Stimulated activated CD4-positive, alpha-beta T cell treated with anti-CD3 and anti-CD28 coated beads, Interleukin-15, amount 100 ng/mL, for 1 hour (primary cell): ENCODE measurements at places on chromosomes 3 and 15.

DNA sequence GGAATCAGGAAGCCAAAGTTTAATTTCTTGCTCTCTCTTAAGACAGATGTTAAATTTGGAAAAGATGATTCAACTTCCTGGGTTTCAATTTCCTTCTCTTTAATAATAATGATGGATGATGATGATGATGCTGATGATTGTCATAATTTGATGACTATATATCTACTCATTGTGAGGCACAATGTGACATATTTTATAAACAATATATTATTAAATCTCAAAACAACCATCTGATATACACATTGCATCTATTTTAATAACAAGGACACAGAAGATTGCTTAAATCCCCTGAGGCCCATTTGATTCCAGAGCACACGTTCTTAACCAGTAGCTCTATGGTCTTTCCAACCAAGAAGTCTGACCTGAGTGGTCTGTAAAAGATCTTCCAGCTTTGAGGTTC lies 124.0 kb downstream of the CNTN6 start:
- no peak for DNase-seq

DNA sequence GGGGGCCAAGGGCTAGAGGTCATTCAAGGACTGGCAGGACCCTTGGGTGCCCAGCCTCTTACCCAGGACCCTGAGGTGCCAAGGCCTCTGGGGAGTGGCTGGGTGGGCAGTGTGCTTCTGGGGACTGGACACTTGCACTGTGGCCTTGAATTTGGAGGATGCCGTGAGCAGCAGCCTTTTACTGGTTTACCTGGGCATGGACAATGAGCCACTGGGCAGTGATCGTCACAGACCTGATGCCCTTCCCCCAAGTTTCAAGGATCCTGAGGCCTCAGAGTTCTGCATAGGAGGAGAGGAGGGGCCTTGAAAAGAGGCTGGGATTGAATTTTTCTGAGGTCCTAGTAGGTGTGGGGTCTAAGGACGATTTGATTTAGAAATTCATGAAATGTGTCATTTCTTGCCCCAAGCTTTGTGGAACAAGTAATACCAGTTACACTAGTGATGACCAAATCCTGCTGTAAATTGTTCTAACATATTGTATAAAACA lies 146.1 kb upstream of the TPM1 start:
- no peak for DNase-seq

DNA sequence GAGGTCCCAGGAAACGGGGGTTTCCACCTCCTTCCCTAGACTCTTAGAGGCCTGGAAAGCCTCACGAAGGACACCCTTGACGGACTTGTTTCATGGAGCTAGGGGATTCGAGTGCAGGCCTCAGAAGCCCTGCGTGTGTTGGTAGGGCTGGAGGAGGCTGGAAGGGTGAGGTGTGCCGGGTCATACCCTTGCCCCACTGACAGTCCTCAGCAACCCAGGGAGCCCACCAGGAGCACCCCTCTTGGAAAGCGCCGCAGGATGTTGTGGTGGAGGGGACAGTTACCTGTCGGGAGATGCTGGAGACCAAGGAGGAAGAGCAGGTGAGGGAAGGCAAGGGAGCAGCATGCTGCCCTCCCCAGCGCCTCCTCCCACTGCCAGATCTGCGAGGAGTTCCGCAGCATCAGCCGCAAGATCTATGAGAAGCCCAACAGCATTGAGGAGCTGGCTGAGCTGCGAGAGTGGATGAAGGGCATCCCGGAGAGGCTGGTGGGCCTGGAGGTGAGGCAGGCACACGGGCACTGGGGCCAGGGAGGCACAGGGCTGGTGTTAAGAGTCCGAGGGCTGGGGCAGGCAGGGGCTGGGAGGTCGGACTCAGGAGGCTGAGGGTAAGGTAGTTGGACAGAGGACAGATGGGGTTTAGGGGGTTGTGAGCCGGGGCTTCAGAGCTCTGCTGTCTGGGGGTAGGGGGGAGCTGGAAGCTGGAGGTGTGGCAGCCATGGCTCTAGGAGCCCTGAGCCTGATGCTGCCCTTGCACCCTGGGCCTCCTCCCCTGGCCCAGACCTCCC lies 33.7 kb downstream of the DNAH1 start:
- no peak for DNase-seq

GRCh38 chr3:189267981-189268613 lies 96.3 kb downstream of the TPRG1 start:
- no peak for DNase-seq

GRCh38 chr3:17103579-17103978 lies 218.8 kb downstream of the PLCL2 start:
- no peak for DNase-seq

DNA sequence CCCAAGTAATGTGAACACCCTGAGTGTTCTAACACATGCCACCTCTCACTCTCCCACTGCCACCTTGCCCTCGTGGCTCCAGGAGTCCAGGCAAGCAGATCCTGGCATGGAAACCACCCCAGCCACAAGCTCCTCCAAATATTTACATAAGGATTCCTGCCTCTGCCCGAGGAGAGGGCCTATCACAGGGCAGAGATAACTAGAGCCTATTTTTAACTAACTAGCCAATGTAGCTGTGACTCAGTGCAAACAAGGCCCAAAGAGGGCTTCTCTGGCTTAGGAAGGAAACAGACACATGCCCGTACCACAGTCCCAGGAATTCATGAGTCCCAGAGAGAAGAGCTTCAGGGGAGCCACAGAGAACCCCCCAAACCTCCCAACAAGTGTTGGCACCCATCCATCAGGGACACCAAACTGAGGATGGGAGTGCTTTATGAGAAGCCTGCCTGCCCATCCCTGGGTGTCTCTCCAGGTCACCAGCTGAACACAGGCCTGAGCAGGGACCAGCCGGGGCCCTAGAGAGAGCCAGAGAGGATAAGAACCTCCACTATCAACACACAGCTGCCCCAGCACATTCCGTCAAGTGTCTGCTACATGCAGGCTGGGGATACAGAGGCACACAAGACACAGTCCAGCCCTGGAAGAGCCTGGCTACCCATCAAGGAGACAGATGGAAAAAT lies 9.2 kb downstream of the FYCO1 start:
- no peak for DNase-seq

GRCh38 chr15:81981908-81982307 lies 63.9 kb downstream of the MEX3B start:
- DNase-seq = no peak

- DNase-seq = no peak
Measured at GRCh38 chr15:88202231-88202630, 54.3 kb downstream of the NTRK3 start.

DNA sequence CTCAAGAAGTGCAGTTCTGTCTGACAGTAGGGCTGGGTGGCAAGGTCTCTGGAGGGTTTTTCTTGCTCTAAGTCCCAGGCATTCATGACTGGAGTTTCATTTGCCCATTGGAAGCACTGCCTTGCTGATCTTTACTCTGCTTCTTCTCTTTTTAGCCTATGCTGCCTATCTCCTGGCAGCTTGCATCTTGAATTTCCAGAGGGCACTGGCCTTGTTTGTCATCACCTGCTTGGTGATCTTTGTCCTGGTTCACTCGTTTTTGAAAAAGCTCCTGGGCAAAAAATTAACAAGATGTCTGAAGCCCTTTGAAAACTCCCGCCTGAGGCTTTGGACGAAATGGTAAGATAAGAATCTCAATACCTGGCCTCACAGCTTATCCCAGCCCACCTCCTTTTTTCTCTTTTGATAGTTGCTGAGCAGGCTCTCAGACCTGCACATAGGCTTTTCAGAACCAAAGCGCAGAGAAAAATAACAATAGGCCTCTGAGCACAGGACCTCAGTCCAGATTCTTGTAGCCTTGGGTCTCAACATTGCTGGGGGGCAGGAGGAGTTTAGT lies 10.9 kb downstream of the SLC28A2 start:
- DNase-seq = no peak

DNA sequence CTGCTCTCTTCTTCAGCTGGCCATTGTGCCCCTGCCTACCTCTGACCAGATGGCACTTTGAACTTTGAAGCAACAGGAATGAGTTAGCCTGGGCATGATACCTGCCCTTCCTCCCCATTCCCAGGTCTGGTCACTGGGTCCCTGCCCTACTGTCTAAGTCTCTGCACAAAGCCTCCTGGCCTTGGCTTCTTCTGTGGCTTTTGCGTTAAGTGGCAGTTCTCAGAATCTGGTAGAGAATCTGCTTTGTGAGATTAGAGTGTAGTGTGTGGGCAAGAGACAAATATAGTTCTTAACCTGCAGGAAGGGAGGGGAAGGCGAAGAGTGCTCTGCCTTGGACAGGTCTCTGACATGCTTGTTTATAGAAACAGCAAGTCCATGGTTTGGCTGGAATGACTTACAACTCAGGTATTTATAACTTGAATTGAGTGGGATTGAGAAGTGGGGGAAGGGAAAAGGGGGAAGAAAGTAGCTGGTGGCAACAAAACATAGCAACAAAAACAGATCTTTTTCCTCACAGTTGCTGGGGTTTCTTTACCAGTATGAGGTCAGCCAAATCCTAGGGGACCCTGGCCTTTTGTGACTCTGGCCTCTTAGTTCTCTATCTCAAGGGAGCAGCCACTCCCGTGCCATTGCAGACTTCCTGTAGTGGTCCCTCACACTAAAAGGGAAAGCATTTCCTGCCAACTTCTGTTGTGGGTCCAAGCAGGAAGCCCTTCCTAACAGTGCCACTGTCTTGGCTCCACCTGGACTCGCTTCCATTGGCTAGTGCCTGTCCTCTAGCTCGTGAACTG lies 16.7 kb downstream of the MAPKBP1 start:
- DNase-seq = no peak

GRCh38 chr15:73264881-73265280 lies 103.9 kb downstream of the HCN4 start:
- no peak for DNase-seq

DNA sequence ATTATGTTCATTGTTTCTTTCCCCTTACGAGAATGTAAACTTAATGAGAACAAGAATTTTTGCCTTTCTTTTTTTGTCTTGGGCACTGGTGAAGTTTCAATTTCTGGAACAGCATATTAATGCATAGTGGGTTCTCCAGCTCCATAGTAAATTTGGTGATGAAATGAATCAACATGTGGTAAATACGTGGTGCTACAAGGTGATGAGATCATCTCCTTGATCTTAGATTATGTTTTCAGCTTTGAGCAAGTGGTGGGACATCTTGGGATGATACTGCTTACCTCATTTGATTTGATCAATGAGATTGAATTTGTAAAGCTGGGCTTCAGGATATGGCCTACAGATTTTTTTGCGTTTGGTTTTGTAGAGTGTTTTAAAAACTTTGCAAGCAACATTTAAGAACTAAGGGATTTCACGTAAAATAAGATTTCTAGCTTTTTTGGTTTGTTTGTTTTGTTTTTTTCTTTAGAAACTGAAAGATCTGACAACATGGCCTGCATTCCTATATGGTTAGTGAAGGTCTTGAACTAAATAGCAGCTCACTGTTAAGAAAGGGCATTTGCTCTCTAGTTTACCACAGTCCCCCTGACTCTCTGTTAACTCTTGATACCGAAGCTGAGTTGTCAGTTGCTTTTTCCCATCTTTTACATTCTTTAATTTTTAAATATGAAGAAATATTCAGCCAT lies 45.6 kb downstream of the FNDC3B start:
- no peak for DNase-seq

- no peak for DNase-seq
Measured at GRCh38 chr15:74857082-74857655, 14.2 kb upstream of the ULK3 start.

DNA sequence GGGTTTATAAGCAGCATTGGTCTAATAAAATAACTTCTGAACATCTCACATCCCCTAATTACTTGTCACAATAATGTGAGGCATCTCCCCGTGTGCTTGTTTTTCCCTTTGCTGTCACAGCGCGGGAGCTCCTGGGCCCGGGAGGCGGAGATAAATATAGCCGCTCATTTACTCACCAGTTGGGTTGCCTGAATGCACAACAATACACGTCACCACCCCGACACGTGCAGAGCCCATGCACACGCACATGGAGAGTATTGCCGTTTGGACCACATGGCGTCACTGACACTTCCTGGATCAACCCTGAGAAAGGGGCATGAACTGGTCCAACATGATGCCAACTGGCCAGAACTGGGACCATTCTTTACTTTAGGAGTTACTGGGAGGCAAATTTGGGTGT lies 76.2 kb downstream of the MRPL46 start:
- no peak for DNase-seq

DNA sequence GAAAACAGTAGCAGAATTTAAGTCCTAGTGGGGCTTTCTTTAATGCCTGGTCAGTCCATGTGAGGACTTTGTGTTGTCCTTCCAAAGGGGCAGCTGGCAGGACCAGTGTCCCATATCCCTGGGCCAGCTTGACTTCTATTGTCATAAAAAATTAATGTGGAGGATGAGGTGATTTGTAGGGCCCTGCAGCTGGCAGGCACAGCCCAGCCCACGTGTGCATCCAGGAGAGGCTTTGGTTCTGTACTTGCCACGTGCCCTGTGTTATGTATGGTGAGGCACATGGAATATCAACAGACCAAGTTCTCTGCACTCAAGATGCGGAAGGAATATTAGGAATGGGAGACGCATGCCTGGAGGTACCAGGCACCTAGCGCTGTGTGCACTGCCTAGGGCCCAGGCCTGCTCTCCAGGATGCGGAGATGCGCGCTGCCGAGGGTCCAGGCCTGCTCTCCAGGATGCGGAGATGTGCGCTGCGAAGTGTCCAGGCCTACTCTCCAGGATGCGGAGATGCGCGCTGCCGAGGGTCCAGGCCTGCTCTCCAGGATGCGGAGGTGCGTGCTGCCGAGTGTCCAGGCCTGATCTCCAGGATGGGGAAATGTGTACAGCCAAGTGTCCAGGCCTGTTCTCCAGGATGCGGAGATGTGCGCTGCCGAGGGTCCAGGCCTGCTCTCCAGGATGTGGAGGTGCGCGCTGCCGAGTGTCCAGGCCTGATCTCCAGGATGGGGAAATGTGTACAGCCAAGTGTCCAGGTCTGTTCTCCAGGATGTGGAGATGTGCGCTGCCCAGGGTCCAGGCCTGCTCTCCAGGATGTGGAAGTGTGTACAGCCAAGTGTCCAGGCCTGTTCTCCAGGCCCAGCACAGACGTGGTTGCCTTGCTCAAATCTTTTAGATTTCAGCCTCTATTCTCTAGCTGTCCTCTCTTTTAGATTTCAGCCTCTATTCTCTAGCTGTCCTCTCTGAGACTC lies 183.3 kb upstream of the ROPN1 start:
- DNase-seq = no peak

- no peak for DNase-seq
Measured at GRCh38 chr3:108966773-108967172, 13.1 kb upstream of the GUCA1C start.
